ENCODE measurements at places on chromosomes 5 and 9.

DNA sequence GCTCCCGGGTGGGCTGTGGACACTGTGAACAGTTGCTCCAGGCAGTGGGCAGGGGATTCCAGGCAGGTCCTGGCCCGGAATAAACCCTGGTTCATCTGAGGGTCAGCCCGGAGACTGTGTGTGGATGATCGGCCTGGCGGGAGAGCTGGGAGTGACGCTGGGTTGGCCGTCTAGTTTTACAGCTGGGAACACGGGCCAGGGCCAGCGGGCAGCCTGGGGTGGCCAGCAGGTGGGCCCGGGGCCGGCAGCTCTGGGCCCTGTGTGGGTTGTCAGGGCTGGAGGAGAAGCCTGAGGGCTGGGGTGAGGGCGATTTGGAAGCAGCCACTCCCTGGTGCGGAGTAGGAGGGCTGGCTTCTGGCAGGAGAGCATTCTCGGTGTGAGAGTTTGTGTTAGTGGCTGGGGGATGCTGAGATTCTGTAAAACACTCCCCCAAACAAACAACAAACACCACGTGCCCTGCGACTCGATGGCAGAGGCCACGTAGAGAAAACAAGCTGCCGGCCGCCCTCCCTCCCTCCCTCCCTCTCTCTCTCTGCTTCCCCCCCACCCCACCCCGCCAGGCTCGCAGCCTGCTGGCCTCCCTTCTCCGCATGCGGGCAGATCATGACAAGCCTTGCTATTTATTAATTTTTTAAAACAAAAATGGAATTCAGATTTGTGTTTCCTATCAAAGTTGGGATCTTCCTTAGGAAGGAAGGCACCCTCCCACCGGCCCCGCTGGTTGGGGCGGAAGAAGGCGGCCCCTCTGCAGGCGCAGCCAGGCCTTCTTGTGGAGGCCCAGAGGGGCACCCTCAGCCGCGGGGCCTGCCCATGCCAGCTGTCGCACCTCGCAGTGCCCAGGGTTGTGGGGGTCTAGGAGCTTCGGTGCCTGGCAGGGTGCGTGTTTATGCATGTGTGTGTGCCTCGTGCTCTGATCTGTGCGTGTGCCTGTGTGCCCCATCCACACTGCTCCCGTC, 49.5 kb downstream of the RXRA start:
- peak; percentile 24 for DNase-seq

DNA sequence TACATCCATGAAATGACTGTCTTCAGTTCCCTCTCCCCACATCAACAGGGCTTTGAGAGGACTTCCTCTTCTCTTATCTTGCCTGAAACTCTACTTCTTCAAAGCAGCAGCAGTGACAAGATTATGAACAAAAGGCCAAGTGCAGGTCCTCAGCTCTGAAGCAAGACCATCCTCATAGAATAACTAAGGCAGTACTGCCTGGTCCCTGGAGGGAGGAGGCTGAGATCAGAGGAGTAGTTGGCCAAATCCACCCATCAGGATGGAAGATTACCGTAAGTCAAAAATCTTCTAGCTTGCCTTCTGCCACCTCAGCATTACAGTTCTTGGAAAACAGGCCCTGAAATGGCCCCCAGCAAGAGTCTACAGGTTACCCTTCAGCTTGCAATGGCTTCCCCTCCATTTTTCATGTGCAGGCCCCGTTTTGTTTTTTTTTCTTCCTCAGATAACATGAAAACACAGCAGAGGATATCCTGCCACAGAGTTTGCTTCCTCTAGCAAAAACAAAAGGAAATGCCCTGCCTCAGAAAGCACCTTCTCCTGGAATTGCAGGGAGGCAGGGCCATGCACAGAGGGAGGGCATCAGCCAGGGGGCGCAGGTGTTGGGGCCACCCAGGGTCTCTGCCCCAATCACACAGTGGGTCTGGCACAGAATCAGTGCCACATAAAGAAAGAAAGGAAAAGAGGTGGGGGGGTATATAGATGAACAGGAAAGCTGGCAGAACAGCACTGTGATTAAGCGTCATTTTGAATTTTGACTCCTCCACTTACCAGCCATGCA, 40.0 kb downstream of the KLHL3 start:
- no peak for DNase-seq

DNA sequence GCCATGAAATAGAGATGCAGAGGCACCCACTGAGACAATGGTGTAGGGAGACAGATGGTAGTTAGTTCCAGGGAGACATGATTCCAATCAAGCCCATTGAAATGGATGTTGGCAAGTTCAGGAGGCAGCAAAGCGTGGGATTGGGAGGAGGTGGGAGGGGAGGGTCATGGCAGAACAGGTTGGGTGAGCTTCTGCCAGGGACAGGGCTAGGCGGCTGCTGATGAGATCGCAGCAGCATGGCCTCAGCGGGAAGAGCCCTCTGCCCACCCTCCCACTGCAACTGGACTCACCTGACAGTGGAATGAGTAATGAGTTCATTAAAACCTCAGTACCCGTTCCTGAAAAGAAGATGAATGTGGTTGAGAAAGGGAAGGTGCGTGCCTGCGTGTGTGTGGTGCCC, 418.2 kb downstream of the CDK5RAP2 start:
- DNase-seq: no peak

- no peak for DNase-seq
Measured at GRCh38 chr5:177297922-177298321, 5.6 kb downstream of the RAB24 start.

DNA sequence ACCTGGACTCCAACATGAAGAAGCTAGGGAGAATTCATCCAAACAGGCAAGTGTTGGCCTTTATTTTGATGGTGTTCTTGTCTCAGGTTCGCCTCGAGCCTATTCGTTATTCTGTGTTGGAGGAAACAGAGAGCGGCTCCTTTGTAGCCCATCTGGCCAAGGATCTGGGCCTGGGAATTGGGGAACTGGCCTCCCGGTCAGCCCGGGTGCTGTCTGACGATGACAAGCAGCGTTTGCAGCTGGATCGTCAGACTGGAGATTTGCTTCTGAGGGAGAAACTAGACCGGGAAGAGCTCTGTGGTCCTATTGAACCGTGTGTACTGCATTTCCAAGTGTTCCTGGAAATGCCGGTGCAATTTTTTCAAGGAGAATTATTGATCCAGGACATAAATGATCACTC, 367 bp downstream of the PCDHB4 start:
- DNase-seq: no peak

- no peak for DNase-seq
Measured at GRCh38 chr5:6649186-6649585, 15.9 kb downstream of the SRD5A1 start.

GRCh38 chr9:4073371-4073770, 226.5 kb downstream of the GLIS3 start:
- no peak for DNase-seq

DNA sequence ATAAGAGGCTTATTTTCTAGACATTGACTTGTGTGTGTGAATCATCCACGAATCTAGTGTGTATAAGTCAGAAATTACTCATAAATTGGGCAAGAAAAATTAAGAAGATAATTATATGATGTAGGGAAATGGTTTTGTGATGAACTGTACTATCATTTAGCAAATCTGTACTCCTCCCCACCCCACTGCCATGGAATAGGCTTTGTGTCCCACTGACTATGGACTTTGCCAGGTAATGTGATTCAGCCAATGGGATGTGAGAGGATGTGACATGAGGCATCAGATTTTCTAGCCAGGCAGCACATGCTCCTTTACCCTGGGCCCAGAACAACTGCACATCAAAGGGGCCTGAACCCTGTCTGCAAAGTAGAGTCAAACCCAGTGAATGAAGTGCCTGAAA, 406.6 kb downstream of the CTNND2 start:
- DNase-seq: no peak

GRCh38 chr9:76620996-76621395, 143.2 kb upstream of the PCA3 start:
- DNase-seq: no peak

- no peak for DNase-seq
Measured at GRCh38 chr9:16417749-16418148, 452.7 kb downstream of the BNC2 start.

DNA sequence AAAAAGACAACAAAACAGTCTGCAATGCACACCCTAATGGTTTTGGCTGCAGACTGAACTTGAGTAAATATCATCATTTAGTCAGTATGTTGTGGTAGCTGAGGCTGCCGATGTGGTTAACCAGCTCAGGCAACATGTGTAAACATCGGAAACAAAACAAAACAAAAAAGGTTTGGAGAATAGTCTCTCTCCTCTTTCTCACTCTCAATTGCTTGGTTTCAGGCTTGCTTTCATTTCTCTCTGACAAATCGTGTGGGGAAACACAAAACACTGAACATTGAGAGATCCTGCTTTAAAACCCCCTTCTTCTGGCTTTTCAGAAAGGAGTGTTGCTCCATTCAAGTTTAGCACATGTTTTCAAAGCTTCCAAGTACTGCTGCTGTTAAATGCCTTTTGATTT, 453.3 kb downstream of the BNC2 start:
- DNase-seq: peak; percentile 97

DNA sequence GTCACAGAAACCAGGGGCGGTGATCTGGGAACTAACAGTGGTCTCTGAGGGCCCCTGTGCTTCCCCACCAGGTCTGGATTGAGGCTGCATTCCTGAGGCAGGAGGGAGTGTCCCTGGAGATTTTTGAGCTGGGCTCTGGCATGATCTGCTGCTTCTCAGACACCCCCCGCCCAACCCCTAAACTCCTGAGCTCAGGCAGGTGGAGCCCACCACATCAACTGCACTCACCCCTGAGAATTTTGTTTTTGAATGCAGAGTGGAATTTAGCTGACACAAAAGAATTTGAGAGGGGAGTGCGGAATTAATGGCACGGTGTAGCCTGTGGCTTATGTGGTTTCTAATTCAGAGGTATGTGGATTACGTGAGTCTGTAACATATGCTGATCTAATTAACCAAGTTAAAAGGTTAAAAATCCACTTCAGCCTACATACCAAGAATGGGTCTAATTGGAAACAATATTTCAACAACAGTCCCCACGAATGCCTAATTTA, 23.9 kb upstream of the CTSL start:
- DNase-seq: peak; percentile 75

GRCh38 chr5:36839489-36840476, 36.8 kb upstream of the NIPBL start:
- no peak for DNase-seq

- DNase-seq: peak; percentile 23
Measured at GRCh38 chr9:79524266-79524665, 47.5 kb upstream of the TLE4 start.

DNA sequence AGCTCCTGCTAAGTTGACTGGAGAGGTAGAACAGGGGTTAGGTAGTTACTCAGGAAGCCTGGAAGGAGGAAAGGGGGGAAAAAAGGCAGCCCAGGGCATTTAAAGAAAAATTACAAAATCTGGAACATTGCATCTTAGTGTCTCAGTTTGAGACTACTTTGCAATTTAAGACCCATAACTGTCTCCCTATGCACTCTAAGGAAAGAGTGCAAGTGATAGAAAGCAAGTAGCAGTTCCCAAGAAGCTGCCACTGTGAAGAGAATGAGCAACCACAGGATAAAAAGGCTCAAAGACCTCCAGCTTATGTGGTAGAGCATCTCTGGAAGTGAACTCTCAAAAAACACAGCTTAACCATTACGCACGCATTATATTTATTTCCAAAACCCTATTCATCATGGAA, 141.8 kb downstream of the SLCO4C1 start:
- DNase-seq: no peak

- DNase-seq: no peak
Measured at GRCh38 chr5:169289520-169289919, 11.4 kb downstream of the SLIT3 start.

GRCh38 chr5:68884883-68885282, 208.9 kb upstream of the SLC30A5 start:
- no peak for DNase-seq

DNA sequence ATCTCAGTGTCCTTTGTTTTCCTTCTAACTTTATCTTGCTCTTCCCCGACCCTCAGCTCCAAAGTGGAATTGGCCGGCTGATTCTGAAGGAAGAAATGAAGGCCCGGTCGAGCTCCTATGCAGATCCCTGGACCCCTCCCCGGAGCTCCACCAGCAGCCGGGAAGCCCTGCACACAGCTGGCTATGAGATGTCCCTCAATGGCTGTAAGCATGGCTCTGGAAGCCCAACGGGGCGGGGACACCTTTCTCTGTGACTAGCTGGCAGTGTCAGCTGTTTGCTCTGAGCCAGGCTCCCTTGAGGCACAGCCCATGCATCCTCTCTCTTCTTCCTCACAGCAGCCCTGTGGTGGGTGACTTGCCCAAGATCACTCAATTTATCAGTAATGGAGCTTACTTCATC, 23.9 kb upstream of the AFAP1L1 start:
- no peak for DNase-seq

DNA sequence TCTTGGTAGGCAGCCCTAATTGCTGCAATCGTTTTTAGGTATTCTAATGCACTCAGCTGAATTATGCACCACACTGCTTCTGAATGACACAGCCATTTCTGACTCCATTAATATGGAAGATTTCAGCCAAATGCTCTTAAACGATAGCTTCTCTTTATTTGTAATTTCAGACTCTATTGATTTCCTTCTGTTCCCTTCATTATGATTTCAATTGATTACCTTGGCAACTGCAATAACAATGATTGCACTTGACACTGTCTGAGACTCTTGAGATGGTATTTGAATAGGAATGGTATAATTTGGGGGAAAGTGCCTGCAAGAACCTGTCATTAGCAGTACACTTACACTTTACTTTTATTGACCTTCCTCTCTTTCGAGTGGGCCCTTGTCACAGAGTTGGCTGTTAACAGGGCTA, 296.1 kb upstream of the DMAC1 start:
- no peak for DNase-seq

DNA sequence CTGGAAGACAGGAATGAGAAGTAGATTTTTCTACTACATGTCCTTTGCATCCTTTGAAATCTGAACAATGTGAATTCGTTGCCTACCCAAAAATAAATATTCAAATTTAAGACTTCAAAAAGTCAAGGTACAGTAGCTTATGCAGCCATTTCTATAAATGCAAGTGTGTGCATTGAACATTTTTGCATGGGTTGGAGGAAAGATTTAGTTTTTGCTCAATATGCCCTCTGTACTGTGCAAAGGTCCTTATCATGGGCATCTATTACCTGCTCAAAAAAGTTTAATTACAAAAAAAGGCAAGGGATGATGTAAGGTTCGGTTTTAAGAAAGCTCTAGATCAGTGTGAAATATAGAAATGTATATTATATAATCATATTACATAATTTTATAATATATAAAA, 22.6 kb downstream of the AKNA start:
- no peak for DNase-seq

DNA sequence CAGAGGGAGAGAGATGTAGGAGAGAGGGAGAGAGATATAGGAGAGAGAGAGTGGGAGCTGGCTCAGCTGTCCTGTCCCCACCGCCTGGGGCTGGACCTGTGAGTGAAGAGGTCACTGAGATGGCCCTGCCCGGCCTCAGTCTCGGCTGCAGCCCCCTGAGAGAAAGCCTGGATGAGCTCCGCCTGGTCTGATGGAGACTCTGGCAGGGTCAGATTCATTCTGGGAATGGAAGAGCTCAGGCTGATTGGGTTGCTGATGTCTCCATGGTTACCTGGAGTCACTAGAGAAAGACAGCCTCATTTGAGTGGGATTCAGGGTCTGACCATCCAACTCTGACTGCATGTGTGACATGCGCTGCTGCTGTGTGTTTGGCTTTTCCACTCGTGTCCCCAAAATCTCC, 27.1 kb upstream of the SEMA4D start:
- DNase-seq: no peak

All from AG10803 (cell line).